ENCODE measurements at places on chromosomes 12 and 14.

DNA sequence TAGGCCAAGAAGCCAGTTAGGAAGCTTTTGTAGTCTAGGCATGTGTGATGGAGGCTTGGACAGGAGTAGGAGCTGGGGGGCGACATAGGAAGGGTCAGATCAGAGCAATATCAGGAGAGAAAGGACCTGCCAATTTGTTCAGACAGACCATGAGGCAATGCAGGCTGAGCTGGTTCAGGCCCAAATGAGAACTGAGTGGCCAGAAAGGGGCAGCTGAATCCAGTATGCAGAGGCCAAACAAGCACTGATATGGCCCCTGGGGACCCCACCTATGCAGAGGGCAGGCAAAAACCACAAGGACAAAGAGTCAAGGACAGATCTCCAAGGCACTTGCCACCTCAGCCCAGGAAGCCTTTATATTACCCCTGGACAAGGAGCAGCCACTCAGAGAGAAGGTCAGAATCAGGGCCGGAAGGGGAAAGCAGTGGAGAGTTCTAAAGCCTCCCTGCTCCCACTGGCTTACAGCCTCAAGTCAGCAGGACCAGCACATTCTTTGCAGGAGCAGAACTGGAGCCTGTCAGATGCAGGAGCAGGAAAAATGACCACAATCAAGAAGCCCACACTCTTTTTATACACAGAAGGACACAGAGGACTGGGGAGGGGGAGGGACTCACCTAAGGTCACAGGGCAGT is 37.2 kb downstream of the CLMN start:
- DNase-seq: no peak

DNA sequence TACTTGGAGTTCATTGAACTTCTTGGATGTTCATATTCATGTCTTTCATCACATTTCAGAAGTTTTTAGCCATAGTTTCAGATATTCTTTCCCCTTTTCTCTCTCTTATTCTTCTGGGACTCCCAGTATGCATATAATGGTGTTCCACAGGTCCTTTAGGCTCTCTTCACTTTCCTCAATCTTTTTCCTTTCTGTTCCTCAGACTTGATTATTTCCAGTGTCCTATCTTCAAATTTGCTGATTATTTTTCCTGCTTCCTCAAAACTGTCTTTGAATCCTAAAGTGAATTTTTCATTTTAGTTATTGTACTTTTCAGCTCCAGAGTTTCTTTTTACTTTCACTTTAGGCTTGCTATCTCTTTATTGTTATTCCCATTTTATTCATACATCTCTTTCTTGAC is 8.8 kb upstream of the ZFP36L1 start:
- DNase-seq: no peak

GRCh38 chr12:98951406-98951805 is 306.3 kb downstream of the APAF1 start:
- no peak for DNase-seq

- DNase-seq: no peak
Measured at GRCh38 chr14:64612021-64612380, 62.2 kb downstream of the PPP1R36 start.

DNA sequence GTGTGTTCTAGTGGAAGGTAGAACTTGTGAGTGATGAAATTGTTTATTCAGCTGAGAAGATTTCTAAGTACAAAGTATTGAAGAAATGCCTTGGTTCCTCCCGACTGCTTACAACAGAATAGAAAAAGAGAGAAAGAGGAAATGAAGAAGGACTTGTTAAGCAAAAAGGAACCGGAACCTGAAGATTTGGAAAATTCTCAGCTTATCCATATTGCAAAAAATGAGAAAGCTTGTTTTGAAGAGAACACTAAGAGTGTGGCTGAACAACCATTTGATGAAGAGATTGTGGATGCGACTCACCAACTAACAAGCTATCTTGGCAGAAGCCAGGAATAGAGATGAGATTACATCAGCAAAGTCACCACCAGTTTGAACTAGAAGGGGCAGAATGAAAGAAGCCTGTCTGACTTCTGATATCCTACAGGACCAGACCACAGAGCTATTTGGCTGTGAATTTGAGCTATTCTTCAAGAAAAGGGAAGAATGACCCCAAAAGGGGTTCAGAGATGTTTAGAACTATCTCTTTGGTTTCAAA is 15.1 kb downstream of the NDUFA9 start:
- DNase-seq: no peak

DNA sequence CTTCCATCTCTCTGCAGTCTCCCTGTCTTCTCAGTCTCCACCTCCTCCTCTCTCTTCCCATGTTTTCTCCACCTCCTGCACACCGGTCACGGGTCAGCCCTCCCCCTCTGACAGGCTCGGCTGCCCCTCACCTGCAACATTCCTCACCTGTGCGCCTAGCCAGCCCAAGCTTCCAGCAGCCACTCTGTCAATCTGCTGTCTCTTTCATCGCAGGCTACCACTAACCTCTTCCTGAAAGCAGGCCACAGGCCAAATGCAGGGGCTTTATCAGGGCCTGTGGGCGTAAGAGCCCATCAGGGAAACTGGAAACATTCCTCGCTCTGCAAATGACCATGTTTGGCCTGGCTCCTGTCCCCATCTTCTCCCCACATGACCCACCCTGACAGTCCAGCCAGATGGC is 34.5 kb downstream of the CMKLR1 start:
- no peak for DNase-seq

DNA sequence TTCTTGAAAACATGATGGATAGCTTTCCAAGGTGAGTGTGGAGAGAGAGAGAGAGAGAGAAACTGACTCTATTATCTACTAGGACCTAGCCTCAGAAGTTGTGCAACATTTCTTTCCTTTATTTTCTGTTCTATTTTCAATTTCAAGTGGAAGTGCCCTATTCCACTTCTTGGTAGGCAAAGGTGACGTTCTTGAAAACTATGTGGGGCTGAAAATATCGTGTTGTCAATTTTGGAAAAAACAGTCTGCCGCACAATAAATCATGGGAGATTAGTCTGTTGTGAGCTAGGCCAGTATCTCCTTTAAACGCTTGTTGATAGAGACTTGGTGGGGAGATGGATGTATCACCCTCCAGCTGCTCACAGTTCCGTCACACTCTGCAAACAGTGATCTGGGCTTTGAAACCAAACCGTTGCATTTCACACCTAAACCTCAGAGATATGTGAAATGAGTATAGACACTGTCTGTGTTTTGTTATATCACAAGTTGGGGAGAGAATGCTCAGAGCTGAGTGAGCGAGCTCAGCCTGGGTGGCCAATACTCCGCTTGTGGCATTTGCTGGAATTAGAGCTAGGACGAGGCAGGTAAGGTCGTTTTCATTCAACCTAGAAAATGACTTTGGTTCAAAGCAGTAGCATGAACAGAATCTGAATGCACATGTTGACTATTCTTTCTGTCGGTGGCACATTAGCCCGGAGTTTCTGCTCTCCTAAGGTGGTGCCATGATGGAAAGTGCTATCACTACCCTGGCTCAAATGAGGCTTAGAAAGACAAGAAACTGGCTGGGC is 75.1 kb upstream of the ST8SIA1 start:
- no peak for DNase-seq

- DNase-seq: no peak
Measured at GRCh38 chr12:92503029-92503931, 199.5 kb upstream of the PLEKHG7 start.

DNA sequence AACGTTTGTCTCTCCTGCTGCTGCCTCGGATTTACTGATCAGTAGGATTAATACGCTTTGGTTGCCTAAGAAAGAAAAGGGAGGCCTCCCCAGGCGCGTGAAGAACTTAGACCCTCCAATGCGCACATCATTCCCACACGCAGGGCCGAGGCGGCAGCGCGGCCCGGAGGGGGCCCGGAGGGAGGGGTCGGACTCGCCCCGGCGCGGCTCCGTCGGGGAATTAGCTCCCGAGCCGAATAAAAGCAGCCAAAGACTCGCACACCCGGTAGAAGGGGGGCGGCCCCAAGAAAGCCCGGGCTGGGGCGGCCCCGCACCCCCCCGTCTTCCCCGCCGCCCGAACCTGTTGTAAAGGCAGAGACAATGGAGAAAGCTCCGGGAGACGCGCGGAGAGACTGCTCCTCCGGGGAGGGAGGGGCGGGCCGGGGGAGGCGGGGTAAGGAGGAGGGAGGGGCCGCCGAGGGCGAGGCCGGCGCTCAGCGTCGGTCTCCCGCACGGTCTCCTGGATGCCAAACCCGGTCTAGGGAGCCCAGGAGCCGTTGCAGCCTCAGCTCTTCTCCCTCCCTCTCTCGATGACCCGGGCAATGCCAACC is at the start of gene NELL2:
Gene NELL2 (minus strand): TSS at position 362 of the 590 bp plus-strand sequence. CDS start 446 bp downstream, outside the sequence.
- DNase-seq: no peak

GRCh38 chr14:103315941-103316340 is 18.1 kb upstream of the EIF5 start:
- DNase-seq: no peak

DNA sequence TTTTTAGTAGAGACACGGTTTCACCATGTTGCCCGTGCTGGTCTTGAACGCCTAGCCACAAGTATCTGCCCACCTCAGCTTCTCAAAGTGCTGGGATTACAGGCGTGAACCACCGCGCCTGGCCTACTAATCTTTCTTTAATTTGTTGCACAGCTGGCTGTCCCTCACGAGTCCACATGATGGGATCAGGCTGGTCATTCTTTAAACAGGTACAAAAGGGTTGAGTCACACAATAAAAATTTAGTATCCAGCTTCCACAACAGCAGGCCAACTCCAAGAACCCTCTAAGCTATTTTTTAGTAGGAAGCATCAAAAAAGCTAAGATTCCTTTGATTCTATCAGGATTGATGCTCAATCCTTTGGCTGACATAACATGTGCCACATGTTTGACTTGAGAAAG is 17.8 kb downstream of the SINHCAF start:
- no peak for DNase-seq

DNA sequence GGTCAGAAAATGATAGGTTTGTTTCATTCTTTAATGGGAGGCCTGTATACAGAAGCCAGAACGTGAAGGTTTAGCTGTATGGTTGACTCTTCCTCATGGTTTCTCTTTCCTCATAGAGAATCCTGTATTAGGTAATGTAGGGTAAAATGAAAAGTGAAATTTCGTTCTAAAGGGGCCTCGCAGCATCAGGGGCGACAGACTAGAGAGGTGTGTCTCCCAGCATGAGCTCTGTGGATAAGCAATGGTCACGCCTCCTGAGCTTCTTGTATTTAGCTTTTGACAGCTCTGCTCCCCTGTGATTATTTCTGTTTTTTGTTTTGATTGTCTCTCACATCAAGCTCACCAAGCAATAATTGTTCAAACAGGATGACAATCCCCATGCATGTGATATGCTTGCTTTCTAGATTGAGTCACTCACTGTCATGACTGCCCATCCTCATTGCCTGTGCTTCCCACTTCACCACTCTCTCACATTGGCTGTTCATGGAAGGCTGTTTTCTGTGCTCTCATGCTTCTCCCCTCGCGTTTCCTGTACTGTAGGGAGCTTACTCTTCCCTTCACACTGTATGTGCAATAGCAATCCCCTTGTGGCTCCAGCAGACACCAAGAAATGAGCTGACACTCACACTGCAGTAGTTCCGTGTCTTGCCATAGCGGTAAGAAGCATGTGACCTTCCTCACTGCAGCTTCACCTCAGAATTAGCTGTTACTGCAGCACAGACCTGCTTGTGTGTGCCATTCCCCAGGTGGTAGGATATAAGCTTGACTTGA is 44.0 kb downstream of the RAD52 start:
- no peak for DNase-seq

- no peak for DNase-seq
Measured at GRCh38 chr12:22459838-22460490, 84.4 kb downstream of the C2CD5 start.

GRCh38 chr12:89859508-89860220 is 151.0 kb upstream of the ATP2B1 start:
- DNase-seq: no peak

- DNase-seq: no peak
Measured at GRCh38 chr12:3617565-3617964, 126.6 kb downstream of the PRMT8 start.

- DNase-seq: peak; percentile 19
Measured at GRCh38 chr12:1830981-1831963, 10.9 kb downstream of the LRTM2 start.

- DNase-seq: no peak
Measured at GRCh38 chr12:30925607-30926242, 823 bp upstream of the TSPAN11 start.

DNA sequence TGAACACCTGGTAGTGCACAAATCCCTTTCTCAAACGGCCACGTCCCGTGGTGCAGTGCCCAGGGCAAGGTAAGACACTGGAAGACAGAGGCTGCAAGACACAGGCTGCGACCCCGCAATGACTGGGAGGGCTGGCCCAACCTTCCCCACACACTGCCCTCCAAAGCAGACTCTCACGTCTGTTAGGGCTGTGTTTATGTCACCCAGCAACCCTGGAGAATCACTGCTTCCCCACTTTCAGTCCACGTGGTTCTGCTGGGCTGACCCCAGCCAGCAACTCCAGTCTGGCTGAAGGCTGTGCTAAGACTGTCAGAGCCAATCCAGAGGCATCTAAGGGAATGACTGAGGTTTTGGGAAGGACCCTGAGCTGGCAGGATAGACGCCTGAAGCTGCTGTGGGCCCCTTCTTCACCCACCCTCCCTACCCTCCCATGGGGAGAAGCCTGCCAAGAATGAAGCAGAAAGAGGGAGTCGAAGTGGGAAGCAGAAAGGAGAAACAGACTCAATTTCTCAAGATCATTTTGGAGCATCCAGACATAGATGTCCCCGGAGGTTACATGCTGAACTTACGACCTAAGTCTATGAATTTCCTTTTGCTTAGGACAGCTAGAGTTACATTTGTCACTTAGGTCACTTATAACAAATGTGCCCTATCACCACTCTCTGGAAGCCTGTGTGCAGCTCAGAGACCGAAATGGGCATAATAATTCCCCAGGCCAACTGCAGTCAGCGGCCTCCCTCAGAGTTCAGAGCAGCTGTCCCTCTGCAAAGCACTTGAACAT is 11.7 kb downstream of the KDM2B start:
- no peak for DNase-seq

DNA sequence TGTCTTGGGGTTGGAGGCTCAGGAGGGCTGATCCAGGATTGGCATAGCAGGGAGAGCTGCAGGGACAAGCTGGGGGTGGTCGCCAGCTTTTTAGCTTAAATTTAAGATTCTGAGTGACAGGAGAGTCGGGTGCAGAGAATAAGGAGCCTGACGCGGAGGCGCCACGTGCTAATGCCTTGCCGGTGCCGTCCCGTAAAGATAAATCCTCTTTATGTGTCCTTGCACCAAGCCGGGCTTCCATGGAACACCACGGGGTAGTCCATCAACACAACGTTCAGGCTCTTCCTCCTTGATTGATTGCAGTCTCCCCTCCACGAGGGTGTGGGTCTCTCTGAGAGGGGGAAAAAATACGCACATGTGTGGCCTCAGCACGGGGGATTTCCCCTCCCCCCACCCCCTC is 3.9 kb downstream of the DLK1 start:
- DNase-seq: no peak

GRCh38 chr12:50088577-50089335 is 3.6 kb downstream of the SMARCD1 start:
- DNase-seq: no peak

Data from pulmonary artery endothelial cell (primary cell).